Left lung (tissue), 14 donors: ENCODE measurements at places on chromosomes 13 and 19. TPM values are rescaled to one million over a fixed set of nuclear protein-coding genes. Genes with fewer than 3 reads are reported as not detected.

PGLYRP1 gene
- total RNA-seq: 0.38 TPM

CGB8 gene
- not detected for total RNA-seq

FSD1 gene
- 0.55 TPM for total RNA-seq

RASAL3 gene
- total RNA-seq: 27.1 TPM

ZFP36 gene
- total RNA-seq: 165 TPM

NLRP9 gene
- total RNA-seq: not detected

KLK12 gene
- 0.39 TPM for total RNA-seq

RNF113B gene
- not detected for total RNA-seq

SIGLEC9 gene
- total RNA-seq: 46.5 TPM

CGB2 gene
- total RNA-seq: not detected

- no peak for DNase-seq
These were observed 17.9 kb upstream of the TINCR start for GRCh38 chr19:5585461-5586299.

DNA sequence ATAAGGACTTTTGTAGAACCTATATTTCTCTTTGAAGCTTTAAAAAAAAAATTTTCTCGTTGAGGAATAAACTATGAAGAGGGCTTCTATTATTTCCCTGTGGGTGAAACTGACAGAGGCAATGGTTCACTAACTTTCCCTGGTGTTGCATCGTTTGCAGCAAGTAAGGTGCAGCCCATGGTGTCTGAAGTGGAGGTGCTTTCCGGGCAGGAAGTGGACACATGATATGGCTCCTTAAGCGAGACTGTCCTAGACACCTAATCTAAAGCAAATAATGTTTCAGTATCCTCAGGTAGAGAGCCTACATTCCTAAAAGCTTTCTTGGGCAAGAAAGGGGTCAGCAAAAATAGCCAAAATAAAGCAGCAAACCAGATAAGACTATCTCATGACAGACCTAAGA is 437.6 kb upstream of the ARGLU1 start:
- DNase-seq: no peak

DNA sequence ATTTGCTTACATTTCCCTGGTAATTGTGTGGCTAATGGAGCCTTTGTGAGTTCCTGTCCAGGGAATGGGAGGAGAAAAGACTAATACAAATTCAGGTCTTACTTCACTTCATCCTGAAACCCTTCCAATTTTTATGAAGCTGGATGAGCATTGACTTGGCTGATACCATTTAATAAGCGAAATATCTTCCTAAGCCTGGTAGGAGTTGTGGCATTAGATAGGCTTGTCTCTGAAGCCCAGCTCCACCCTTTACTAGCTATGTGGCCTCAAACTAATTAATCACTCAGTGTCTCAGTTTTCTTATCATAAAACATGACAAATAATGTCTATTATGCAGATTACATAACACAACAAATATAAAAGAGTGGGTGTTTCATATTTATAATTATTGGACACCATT is 106.3 kb downstream of the FGF9 start:
- no peak for DNase-seq

GRCh38 chr13:26821672-26822071 is 61.1 kb upstream of the GPR12 start:
- DNase-seq: no peak

GRCh38 chr13:80871481-80871880 is 530.6 kb upstream of the SPRY2 start:
- DNase-seq: no peak

DNA sequence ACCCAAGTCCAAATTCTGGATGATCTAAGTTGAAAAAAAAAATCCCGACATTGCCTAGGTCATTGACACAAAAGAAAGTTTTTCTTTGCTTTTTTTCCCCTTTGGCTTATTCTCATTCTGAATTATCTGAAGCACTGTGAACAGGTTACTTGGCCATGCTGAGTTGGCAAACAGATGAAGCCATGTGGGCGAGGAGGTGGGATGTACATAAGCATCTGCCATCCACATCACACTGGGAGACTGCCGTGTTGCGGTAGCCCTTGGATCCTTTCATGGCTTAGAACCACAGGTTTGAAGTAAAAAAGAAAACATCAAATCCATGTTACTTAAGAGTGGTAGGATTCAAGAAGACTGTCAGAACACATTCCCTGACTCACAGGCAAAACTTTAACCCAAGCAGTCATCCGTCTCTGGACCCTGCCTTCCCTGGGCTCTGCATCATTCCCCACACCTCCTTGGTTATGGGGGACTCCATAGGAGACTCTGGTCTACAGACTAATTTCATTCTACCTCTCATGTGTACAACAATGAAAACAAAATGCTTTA is 242.5 kb upstream of the SERP2 start:
- DNase-seq: no peak

GRCh38 chr13:20231839-20232555 is at the start of gene GJB6:
TSS of gene GJB6 (minus strand) at chr13:20232319. CDS start at chr13:20223480, 8,839 bp downstream.
- DNase-seq: no peak

DNA sequence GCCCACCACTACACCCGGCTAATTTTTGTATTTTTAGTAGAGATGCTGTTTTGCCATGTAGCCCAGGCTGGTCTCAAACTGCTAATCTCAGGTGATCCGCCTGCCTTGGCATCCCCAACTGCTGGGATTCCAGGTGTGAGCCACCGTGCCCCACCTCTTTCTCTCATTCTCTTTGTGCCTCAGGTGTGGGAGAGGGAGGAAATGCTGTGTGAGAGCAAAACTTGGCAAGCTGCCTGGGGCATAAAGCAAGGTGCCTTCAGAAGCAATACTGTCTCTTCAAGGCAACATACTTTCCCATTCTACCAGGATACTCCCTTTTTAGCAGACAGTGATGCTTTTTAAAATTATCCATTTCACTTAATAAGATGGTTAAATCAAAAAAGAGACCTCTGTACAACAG is 53.2 kb upstream of the RFC3 start:
- no peak for DNase-seq

GRCh38 chr19:45404557-45405434 is at the start of gene PPP1R13L:
TSS of gene PPP1R13L (minus strand) at chr19:45405069. CDS start at chr19:45398318, 6,751 bp downstream.
- peak; percentile 43 for DNase-seq

DNA sequence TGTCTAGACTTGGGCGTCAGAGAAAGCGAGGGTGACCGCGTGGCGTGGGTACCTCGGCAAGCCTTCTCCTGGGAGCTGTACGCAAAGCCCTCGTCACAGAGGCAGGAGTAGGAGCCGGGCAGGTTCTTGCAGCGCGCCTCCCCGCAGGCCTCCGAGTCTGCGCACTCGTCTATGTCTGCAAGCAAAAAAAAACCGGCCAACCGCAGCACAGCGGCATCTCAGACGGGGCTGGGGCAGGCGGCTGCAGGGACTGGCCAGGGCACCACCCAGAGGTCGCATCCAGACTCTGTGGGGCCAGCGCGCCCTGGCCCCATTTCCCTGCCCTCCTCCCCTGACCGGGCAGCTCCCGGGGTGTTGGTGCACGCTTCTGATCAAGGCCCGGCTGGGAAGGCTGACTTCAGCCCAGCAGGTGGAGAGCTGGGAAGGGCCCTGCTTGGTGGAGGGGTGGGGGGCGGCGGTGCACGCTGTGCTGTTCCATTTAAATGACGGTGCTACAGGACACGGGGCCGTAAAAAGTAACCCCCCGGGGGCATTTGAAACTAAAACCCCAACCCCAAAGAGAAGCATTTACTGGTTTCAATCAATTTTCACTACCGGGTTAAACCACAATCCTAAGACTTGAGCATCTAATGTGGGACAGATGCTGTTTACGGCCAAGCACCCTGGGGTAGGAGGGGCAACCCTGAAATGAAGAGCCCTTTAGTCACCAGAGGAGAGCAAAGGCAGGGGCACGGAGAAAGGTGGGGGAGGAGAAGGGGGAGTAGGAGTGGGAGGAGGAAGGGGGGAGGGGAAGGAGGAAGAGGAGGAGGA is 28.2 kb downstream of the GAS6 start:
- no peak for DNase-seq

- DNase-seq: no peak
These were observed 56.7 kb upstream of the C1QTNF9B start for GRCh38 chr13:23953860-23954512.

GRCh38 chr13:80341101-80341755 is at the start of gene SPRY2:
TSS of gene SPRY2 (minus strand) at chr13:80341126. CDS start at chr13:80337705, 3,421 bp downstream.
- DNase-seq: peak; percentile 91

DNA sequence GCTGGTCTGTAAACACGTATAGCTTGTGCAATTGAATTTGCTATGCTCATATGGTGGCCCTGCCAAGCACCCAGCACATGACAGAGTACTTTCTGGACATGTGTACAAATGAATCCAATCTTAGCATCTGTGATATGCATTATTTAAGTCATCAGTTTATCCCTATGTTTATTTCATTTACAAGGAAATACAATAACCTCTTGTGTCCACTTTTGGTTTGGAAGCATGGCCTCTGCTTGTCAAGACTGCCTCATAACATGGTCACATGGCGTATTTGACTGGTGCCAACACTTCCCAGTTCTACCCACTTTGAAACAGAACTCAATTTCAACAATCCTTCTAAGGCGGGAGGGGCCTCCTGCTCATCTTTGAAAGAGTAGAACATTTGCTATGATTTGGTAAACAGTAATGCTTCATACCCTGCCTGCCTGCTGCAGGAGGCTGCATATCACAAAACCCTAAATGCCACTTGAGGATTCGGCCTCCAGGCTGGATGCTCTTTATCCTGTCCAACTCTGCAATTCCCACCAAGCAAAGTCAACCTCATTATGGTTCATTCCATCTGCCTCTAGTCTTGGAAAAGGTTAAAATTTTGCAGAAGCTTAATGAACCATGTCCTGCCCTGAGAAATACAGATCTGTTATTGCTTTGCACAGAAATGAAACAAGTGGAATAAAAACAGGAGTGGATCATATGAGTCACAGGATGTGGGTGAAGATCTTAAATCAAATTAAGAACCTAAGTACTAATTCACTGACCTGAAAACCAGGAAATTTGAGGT is 151.3 kb downstream of the CYSLTR2 start:
- no peak for DNase-seq

DNA sequence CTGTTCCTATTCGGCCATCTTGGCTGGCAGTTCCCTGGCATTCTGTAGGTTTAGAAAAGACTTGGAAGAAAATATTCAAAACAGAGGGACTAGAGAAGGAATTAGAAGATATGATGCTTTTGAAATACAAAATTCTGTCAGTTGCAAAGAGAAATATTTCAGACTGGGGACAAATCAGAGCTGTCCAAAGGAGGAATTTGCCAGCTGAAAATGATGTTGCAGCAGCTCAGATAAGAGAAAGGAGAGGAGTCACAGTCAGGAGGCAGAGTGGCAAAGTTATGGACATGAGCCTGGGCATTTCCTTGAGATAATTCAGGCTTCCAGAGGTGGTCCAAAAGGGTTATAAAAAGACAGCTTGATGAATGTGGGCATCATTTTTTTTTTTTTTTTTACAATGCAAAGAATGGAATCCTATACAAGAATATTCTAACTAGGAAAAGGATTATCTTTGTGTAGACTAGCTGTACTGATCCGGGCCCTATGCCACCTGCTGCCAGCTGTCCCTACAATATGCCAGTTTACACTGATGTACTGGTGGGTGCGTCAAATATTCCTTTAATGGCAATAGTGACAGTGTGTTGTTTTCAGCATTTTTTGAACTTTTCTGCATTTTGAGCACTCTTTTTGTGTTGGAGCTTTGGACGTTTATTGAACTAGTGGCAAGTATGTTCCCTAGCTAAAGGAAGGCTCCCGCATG is 31.8 kb upstream of the CBY2 start:
- no peak for DNase-seq

- no peak for DNase-seq
These were observed 145.6 kb downstream of the SHISA2 start for GRCh38 chr13:25906191-25906661.

DNA sequence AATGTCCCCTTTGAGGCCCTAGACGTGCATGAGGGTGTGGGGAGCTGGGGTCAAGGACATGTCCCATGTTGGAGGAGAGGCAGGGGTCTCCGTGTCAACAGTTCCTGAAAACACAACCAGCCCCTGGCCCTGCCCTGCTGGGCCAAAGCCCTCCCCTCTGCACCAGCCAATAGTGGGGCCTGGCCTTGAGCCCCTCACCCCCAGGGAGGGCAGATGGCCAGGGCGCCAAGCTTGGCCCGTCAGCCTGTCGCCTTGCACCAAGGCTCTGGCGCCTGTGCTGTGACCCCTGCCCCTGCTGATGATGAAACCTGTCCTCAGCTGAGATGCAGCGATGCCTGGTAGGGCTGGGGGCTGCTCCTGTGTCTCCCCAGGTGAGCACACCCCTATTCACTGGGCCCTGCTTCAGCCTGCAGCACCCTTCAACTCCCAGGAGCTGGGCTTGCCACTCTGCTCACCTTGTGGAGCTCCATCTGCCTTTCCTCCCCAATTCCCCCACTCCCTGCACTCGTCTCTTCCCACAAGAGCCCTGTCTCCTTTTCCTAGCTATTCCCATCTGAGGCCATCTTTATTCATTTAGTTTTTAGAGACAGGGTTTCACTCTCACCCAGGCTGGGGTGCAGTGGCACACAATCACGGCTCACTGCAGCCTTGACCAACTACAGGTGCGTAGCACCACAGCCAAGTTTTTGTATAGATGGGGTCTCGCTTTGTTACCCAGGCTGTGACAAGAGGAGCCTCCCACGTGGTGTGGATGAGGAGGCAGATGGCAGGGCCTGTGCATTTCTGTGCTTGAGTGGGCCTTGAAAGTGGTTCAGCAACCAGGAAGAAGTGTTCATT is 2.1 kb upstream of the HAMP start:
- DNase-seq: peak; percentile 63

DNA sequence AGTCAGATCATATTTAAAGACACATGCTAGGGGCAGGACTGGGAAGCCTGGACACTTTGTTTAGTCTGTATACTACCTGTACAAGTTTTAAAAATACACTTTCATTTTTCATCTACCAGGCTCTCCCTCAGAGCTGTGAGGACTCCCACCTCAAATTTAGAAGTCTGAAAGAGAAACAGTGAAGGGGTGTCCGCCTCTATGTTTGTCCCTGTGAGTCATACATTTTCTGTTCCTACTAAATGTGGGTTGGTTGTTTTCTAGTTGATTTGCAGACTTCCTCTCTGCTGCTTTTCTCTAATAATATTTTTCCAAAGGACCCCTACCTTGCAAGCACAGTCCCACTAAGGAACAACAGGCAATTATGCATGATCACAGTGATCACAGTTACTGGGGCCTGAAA is 110.5 kb downstream of the ENOX1 start:
- no peak for DNase-seq

GRCh38 chr13:113033054-113033850 is 64.2 kb downstream of the MCF2L start:
- DNase-seq: no peak

GRCh38 chr19:14416817-14417231 is 2.3 kb downstream of the DDX39A start:
- no peak for DNase-seq

- peak; percentile 54 for DNase-seq
These were observed 9.3 kb downstream of the IRF2BP1 start for GRCh38 chr19:45876411-45877197.

- no peak for DNase-seq
These were observed 198.7 kb upstream of the SLITRK1 start for GRCh38 chr13:84080748-84081530.

- no peak for DNase-seq
These were observed 63.4 kb downstream of the ACSBG2 start for GRCh38 chr19:6198896-6199239.

- no peak for DNase-seq
These were observed 98.4 kb downstream of the STK24 start for GRCh38 chr13:98478189-98479129.

DNA sequence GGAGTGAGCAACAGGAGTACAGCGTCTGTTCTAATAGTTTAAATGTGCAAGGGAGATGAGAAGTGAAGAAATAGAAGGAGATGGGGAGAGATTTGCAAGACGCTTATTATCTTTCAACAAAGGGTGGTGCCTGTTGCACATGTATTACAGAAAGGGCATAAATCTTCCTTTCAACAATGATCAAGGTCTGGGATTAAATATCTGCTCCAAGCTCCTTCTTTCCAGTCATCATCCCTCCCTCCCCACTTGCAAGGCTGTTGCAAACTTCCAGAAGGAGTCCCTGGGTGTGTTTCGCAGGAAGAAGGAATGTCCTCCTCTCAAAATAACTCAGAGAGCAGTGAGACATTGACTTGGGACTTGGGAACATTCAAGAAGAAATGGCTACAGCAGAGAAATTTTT is 63.5 kb upstream of the MYCBP2 start:
- DNase-seq: no peak
